ENCODE measurements at places on chromosomes 1 and 21. TPM values are rescaled to one million over a fixed set of nuclear protein-coding genes. Genes with fewer than 3 reads are reported as not detected.
A peak's percentile ranks its signal among the peaks of the same experiment; 100 is the strongest.

OR10J5 gene
- polyA plus RNA-seq = not detected

OR4F16 gene
- not detected for polyA plus RNA-seq

HES4 gene
- 20.5 TPM for polyA plus RNA-seq

PCP4L1 gene
- 0.59 TPM for polyA plus RNA-seq

PRKAB2 gene
- polyA plus RNA-seq = 25.1 TPM

- DNase-seq = no peak
Measured at GRCh38 chr1:113073479-113073950, 517 bp downstream of the LRIG2 start.

- DNase-seq = no peak
Measured at GRCh38 chr1:111739925-111740765, 950 bp upstream of the INKA2 start.

DNA sequence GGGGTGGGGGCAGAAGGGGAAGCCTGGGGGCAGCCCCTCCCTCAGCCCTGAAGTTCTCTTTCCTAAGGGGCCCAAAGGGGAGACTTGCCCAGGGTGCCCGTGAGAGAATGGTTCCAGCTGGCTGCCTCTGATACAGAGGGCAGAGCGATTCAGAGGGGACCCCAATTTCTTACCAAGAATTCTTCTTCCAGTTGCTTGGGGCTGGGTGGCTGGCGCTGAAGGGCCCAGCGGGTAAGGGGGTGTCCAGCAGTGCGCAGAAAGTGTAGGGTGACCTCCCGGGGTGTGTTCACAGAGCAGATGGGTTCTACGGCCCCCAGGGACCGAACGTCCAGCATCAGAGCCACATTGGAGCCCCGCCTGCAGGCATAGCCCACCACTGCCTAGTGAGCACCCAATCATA, 2.5 kb downstream of the PTPN7 start:
- no peak for DNase-seq

DNA sequence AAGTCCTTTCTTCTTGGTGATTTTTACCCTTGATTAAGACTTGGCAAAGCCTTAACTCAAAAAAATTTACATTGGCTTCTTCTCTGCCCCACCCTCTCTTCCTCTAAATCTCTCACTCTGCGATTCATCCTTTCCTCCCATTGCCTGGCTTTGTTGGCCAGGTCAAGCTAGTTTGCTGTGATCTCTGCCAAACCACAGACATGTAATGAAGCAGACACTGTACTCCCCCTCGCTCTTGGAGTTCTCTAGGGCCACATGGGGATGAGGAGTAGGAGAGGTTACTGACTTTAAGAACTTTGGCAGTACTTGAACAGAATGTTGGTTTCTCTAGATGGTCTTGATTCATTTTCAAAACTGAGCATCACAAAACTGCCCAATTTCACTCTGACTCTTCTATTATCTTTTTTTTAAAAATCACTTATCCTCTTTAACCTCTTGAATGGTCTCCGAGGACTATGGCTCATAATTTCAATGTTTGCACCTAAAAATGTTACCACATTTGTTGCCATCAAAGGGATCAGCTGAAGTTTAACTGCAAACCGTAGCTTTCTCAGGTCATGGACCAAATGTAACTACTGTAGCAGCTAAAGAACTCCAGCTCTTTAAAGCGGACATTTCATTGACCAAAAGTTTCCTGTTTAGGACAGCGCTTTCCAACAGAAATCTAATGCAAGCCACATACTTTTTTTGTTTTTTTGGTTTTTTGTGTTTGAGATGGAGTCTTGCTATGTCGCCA, 62.7 kb upstream of the IPO9 start:
- no peak for DNase-seq

DNA sequence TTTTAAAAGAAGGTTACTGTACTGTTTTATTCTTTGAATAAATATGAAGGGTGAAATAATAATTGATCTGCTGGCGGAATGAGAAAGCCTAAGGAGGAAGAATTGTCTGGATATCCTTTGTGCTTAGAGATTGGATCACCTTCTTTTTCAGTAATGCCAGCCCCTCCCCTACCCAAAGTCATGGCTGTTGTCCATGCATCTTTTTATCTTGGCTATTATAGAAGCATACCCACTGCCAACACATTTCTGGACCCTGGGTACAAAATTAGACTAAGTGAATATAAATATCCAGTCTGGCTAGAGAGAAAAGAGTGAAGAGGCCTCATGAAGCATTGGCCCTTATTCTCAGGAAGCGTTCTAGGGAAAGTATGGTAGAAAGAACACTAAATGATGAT, 28.1 kb downstream of the AK4 start:
- no peak for DNase-seq

DNA sequence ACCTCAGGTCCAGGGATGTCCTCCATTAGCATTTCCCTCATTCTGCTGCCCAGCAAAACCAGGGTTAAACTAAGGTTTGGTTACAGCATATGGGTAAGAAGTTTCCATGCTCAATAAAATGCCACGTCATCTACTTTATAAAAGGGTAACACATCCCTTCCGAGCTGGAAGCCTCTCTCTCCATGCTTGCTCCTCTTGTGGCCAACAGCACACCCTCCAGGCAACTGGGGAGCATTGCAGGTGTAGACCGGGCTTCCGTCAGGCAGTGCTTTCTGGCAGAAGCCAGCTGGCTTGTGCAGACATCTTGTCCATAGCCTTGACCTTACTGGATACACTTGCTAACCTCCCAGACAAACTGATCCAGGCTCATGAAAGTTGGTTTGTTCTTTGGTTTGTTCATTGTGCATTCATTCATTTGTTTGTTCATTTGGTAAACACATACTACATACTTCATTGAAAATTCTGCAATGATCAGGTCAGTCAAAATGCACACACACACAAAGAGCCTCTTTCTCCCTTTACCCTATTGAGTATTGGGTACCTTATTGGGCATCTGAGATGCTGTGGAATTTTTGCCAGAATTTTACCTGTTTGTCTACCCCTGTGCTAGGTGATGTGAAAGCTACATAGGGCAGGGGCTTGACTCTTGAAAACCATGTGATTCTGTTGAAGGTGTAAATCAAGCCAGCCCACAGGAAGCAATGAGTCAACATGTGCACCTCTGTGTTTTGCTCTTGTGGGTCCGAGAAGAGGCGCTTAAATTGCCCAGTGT, 422.8 kb downstream of the CAMTA1 start:
- peak; percentile 18 for DNase-seq

- DNase-seq = no peak
Measured at GRCh38 chr1:11522400-11523235, 43.7 kb downstream of the DISP3 start.

GRCh38 chr1:5917281-5917590, 75.0 kb downstream of the NPHP4 start:
- no peak for DNase-seq

DNA sequence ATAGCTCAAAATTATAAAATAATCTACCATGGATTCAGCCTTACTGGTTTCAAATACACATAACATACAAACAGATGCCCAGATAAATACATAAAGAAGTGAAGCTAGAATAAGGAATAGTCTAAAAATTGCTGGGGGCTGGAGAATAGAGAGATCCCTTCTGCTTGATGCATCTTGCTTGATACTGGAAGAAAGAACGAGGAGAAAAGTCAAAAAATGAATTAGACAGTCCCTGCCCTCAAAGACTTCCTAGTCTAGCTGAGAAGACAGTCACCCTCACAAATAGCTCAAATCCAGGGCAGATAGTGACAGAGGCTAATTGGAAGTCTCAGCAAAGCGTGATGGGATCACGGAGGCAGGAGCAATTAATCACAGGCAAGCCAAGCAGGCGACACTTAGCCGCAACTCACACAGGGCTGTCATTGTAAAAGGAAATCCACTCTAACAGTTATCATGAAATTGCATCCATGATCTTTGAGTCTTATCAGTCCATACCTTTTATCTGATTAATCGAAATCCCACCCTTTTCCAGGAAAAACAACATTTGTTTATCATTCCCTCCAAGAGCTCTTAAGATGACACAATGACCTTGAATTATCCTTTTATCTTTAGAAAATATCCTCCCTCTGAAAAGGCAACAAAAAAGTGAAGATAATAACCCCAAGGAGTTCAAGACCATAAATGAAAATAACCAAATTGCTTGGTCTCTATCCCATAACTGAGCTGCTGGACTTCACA, 59.7 kb upstream of the TIAM1 start:
- no peak for DNase-seq

DNA sequence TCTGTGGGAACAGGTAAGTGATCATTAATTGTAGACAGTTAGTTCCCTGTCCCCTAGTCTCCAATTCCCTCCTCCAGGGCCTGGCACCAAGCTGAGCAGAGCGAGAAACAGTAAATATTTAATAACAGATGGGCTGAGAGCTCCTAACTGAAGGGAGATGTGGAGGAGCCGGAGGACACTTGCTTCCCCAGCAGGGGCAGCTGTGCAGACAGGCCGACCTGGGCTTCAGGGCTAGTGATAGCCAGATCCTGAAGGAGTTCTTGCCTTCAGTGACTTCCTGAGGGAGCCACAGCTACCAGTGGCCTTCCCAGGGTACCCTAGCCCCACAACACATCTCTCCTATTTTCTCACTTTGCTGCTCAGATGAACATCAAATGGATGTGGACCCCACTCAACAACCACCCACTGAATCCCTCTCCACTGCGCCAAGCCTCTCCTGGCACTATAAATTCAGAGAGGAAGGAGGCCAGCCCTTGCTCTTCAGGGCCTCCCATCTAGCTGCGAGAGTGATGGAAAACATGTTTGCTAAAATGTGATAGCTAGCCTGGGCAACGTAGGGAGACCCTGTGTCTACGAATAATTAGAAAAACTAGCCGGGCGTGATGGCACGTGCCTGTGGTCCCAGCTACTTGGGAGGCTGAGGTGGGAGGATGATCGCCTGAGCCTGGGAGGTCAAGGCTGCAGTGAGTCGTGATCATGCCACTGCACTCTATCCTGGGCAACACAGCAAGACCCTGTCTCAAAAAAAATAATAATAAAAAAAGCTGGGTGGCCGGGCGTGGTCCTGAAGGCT, 26.9 kb upstream of the SYNC start:
- DNase-seq = no peak

DNA sequence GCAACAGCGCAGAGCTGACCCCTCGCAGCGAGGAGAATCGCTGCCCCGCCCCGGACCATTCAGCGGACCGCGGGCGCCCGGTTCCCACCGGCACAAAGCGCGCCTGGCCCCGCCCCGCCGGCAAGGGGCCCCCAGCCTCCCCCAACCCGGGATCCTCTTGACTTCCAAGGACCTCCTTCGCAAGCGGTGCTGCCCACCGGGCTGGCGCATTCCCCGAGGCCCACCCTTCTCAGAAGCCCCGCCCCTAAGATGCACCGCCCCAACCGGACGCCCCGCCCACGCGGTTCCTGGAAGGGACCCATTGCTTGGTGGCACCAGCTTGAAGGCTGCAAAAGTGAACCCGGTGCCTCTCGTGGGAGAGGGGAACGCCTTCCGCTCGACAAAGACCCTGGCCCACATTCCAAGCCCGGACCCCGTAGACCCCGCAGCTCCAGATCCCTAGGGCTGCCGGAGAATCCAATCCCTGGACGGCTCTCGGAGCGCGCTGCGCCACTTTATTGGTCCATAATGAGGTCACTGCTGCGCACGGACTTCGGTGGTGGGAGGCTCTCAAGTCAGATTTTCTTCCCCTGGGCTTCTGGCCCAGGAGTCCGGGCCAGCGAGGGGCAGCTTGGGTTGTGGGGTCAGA, 2.0 kb downstream of the HES3 start:
- DNase-seq = no peak

GRCh38 chr1:17922833-17923232, 167.7 kb downstream of the ACTL8 start:
- DNase-seq = peak; percentile 22

DNA sequence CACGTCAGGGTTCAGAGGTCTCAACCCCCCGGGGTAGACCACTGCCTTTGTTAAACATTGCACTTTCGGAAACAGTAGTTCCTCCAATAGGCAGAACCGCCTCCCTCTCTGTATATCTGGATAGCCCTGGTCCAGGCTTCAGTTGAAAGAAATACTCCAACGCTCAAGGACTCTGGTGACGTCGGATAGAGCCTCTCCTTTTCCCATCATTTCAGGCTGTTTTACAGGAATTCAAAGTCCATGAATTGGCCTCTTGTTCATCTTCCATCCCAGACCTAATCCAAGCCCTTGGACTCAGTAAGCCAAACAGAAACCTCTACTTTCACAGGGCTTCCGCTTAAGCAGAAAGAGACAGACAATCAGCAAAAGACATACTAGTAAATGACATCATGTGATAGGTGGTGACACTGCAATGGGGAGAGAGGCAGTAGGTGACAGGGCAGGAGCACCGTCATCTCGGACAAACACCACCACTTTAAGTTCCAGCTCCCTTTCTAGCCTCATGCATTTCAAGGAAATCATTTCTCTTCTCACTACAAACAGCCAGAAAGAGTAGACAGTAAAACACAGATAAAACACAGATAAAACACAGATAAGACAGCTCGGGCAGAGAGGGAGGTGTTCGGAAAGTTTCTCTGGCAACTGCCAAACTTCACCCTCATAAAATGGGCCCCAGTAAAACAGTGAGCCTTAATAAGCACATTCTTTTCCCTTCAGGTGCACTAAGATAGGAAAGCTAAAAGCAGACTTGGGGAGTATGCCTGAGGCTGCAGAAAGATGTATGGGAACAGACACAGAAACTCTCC, 2.3 kb upstream of the PLA2G2A start:
- DNase-seq = no peak

DNA sequence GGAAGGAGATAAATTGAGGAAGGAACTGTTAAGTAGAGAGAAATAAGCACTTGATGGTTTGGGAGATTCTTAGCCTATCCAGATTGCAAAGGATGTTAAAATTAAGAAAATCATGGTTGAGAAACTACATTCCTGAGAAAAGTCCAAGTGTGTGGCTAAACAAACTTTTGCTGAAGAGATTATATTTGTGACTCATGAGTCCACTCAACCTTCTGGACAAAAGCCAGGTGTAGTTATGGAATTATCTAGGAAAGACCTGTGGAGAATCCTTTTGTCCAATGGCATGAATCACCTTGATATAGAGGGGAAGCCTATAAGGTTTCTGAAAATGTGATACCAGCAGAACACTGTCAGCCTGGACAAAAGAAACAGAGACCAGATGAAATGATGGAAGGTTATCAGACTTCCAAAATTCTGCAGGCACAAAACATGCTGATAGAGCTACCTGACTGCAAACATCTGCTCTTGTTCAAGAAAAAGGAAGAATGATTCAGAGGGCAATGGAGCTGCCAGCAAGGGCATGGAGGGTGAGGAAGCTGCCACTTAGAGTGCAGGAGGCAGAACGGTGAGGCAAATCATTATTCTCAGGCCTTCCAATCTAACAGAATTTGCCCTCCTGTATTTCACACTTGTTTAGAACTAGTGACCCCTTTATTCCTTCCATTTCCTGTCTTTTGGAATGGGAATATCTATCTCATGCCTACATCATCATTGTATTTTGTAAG, 300.6 kb upstream of the PRMT6 start:
- DNase-seq = no peak

DNA sequence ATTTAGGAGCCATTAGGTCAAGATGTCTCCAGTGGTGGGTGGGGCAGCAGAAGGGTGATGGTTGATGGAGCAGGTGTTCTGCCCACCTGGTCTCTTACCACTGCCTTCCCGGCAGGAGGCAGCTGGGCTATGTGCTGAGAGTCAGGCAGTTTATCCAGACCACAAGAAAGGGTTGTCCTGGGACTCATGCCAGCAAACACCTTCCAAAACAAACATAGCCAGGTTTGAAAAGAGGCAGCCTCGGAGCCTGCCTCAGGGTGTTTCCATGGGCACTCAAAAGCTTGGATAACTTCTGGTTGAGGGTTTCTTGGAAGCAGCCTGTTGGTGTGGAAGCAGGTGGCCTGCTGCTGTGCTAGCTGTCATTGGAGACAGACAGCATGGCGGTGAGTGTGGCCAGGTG, 187.2 kb downstream of the PCP4 start:
- DNase-seq = no peak
